ENCODE measurements at places on chromosomes 7 and 10.

DNA sequence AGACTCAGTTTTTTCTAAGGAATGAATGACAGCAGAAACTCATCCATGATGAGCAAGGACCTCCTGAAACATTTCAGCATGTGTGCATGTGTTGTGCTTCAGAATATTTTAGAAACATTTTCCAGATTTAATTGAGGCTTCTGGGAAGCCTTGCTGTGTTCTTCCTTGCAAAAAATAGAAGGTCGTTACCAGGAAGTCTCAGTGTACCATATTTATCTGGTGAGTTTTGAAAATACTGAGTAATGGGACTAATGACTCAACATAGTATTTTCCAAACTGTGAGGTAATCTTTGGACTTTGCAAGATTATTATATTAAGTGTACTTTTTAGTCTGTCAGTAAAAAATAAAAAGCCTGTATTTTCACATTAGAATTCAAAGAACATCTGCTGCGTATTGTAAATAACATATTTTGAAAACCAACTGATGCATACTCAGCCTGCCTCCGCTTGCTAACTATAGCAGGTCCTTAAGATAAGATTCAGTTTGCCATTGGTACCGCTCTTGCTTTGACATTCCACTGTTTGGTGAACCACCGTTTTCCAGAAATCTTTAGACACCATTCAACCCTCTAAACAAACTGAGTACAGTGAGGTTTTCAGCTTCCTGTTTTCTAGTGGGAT is 739.6 kb upstream of the GALNT17 start:
- peak; percentile 54 for DNase-seq

DNA sequence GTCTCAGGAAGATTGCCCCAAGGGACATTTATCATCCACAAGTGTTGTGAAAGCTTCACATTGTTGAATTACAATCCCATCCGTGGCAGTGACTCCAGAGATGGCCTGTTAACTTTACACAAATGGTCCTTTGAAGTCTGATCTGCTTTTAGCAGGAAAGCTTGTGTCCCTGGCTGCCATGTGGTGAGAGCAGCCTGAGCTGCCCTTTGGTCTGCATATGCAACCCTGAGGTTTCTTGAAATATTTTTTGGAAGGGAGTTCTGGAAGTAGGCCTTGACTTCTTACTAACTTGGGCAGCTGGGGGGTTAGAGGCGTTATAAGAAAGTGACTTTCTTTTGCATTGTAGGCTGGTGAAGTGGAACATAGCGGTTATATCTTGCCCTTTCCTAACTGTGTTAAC is 41.3 kb upstream of the FAM180A start:
- DNase-seq: no peak

GRCh38 chr7:73971704-73972341 is 56.1 kb upstream of the ELN start:
- no peak for DNase-seq

- peak; percentile 26 for DNase-seq
These were observed 81.8 kb downstream of the SPAG6 start for GRCh38 chr10:22427101-22427500.

GRCh38 chr7:107661865-107662379 is 1.3 kb downstream of the SLC26A4 start:
- DNase-seq: no peak

- DNase-seq: no peak
These were observed 24.6 kb downstream of the H2AZ2 start for GRCh38 chr7:44823255-44823781.

GRCh38 chr10:84784749-84785148 is 456.4 kb downstream of the CCSER2 start:
- DNase-seq: no peak

- peak; percentile 24 for DNase-seq
These were observed 403.6 kb downstream of the SEMA3D start for GRCh38 chr7:84783141-84783778.

- DNase-seq: no peak
These were observed 136.2 kb downstream of the WDR11 start for GRCh38 chr10:120987359-120987758.

- DNase-seq: no peak
These were observed 488 bp downstream of the ABCF2 start for GRCh38 chr7:151226560-151226874.

- DNase-seq: no peak
These were observed 12.2 kb downstream of the PLXDC2 start for GRCh38 chr10:19828278-19829049.

GRCh38 chr7:41994746-41995110 is 242.3 kb downstream of the GLI3 start:
- peak; percentile 29 for DNase-seq
